Activated T-helper 1 cell treated with anti-CD3 and anti-CD28 coated beads, Interleukin-12 subunit alpha, Interleukin-12 subunit beta, Interleukin-2, Interleukin-4 antibody, amounts not matched to agents 30 ng/mL and 10 ng/mL and 1 ng/mL, durations not matched to agents 14 hours and 24 hours and 36 hours (primary cell): ENCODE measurements at places on chromosomes 7 and 10. TPM values are rescaled to one million over a fixed set of nuclear protein-coding genes. Genes with fewer than 3 reads are reported as not detected.

- H3K36me3 ChIP-seq = no peaks in the 10 kb centered on the region
- DNase-seq = no peak
- H3K27me3 ChIP-seq = peaks cover 7% of the 10 kb centered on the region
These were observed 349.4 kb downstream of the GATA3 start for GRCh38 chr10:8403711-8404371.

- H3K36me3 ChIP-seq = peaks cover 3% of the 10 kb centered on the region
- no peaks in the 10 kb centered on the region for H3K4me1 ChIP-seq
- H3K27me3 ChIP-seq = no peaks in the 10 kb centered on the region
- no peak for DNase-seq
These were observed 30.8 kb downstream of the CHCHD3 start for GRCh38 chr7:133051066-133051465.

FAM3C gene
- 103 and 114 TPM in 2 replicates for total RNA-seq

DNA sequence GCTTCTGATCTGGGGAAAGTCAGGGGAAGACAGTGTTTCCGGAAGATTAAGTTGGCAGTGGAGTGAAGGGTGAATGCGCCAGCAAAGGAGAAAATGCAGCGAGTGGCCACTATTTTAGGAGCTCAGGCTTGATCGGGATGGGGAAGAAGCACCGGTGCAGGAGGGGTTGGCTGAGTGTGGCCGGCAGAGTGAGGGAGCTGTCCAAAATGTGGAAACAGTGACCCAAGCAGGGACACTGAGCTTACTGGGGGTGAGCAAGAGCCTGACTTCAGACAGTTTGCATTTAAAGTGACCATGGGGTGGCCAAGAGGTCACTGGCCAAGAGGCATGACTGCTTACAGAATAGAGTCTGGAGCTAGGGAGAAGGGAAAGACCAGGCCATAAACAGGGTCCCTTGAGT lies 79.3 kb downstream of the GOLGA7B start:
- no peak for DNase-seq
- H3K36me3 ChIP-seq = no peaks in the 10 kb centered on the region
- H3K4me1 ChIP-seq = no peaks in the 10 kb centered on the region
- no peak overlapping the region for H3K4me3 ChIP-seq

DNA sequence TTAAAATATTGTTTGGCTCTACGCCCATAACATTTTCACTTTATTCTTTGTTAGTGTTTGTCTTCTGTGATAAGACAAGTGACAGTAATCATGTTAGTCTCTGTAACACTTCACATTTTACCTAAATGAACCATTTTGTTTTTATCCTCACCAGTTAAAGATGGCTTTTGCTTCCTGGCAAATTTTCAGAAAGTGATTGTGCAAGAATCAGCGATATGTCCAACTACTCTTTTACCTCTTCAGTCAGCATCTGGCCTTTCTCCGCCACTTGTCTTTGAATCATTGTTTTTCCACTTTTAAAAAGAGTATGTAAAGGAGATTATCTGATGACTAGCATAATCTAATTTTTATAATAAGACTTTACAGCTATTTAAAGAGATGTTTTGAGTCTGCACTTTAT lies 3.5 kb downstream of the DGKB start:
- H3K4me3 ChIP-seq = no peak overlapping the region
- no peak for DNase-seq
- H3K36me3 ChIP-seq = no peaks in the 10 kb centered on the region

INMT gene
- total RNA-seq = 0.23 TPM in 1 of 2 replicates, not detected in the other

C10orf71 gene
- total RNA-seq = not detected in 2 replicates

- peak overlapping the region; percentile 83 for H3K4me3 ChIP-seq
- peaks cover 24% of the 10 kb centered on the region for H3K36me3 ChIP-seq
- no peak overlapping the region for H3K27ac ChIP-seq
These were observed 816 bp upstream of the LRRC4 start for GRCh38 chr7:128031901-128032604.

GRCh38 chr10:60098677-60099601 lies 192.6 kb upstream of the CCDC6 start:
- DNase-seq = no peak
- H3K27me3 ChIP-seq = no peaks in the 10 kb centered on the region
- H3K4me3 ChIP-seq = no peak overlapping the region
- H3K27ac ChIP-seq = no peak overlapping the region
- H3K4me1 ChIP-seq = no peaks in the 10 kb centered on the region

CHN2 gene
- not detected in 2 replicates for total RNA-seq

GRCh38 chr7:33395340-33395739 lies 266.0 kb downstream of the BBS9 start:
- peaks cover 6% of the 10 kb centered on the region for H3K4me1 ChIP-seq
- DNase-seq = no peak
- no peaks in the 10 kb centered on the region for H3K36me3 ChIP-seq
- H3K27ac ChIP-seq = no peak overlapping the region

GRCh38 chr10:18401416-18402195 lies 249.8 kb downstream of the NSUN6 start:
- DNase-seq = no peak
- H3K4me3 ChIP-seq = no peak overlapping the region
- H3K4me1 ChIP-seq = no peaks in the 10 kb centered on the region
- H3K27ac ChIP-seq = no peak overlapping the region

GRCh38 chr7:111266613-111267012 lies 175.7 kb downstream of the LRRN3 start:
- H3K27ac ChIP-seq = no peak overlapping the region
- H3K4me3 ChIP-seq = no peak overlapping the region
- H3K36me3 ChIP-seq = no peaks in the 10 kb centered on the region
- H3K4me1 ChIP-seq = no peaks in the 10 kb centered on the region
- no peak for DNase-seq

PRSS37 gene
- total RNA-seq = not detected in 2 replicates

DNA sequence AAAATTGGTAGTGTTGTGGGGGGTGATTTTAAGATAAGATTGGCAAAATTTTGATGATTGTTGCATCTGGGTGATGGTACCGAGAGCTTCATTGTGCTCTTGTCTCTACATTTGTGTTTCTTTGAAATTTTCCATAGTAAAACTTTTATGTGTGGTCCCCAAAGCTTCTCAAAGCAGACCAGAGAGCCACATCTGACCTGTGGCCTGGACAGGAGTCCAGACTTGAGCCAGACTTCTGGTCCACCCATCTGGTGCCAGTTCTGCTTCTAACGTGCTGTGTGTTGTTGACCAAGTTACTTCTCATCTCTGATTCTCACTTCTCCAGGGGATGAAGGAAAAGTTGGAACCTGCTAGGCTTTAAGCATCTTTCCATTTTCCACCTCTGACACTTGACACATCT lies 120.1 kb downstream of the C10orf105 start:
- no peaks in the 10 kb centered on the region for H3K27me3 ChIP-seq
- H3K4me3 ChIP-seq = no peak overlapping the region
- no peak for DNase-seq
- no peaks in the 10 kb centered on the region for H3K36me3 ChIP-seq

DNA sequence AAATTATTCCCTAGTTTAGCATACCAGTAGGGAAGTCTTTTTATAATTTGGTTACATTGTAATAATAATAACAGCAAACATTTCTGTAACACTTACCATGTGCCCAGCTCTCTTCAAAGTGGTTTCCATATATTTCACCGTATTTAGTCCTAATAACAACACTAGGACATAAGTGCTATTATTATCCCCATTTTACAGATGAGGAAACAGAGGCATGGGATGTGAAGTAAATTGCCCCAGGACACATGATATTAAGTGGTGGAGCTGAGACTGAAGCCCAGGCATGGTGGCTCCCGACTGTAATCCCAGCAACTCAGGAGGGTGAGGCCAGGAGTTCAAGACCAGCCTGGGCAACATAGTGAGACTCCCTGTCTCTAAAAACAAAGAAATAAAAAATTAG lies 5.1 kb downstream of the PHYH start:
- H3K27ac ChIP-seq = no peak overlapping the region
- no peaks in the 10 kb centered on the region for H3K36me3 ChIP-seq
- peaks cover 5% of the 10 kb centered on the region for H3K4me1 ChIP-seq

DNA sequence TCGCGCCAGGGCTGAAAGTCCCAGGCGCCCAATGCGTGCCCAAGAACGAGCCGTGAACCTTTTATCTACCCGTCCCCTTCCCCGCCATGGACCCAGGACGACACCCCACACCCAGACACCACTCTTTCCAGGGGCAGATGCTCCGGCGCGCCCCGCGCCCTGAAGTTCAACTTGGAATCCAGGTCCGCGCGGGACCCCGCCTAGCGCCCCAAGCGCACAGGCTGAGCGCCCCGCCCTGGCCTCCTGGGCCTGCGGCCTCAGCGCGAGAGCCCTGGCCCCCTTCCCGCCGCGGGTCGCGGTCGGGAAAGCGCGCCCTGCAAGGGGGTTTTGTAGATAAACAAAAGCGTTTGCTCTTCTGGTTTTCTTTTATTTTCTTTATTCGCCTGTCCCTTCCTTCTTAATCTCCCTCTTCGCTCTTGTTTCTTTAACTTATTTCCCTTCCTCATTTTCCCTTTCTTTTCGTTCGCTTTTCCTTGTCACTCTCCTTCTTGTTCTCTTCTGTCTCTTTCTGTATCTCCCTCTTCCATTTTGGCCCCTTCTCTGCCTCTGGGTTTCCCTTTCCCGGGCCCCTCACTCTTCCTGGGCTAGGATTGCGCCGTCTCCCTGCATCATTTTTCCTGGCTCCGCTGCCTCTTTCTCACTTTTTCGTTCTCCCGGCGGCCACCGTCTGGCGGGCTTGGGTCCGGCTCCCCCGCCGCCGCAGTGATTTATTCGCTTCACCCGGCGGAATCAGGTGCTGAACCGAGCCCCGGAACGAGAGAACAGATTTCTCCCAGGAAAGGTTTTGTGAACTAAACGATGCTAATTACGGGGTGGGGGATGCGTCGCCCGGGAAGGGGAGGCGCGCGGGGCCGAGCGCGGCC lies 15.3 kb upstream of the PAX2 start:
- H3K4me3 ChIP-seq = peak overlapping the region; percentile 10
- H3K36me3 ChIP-seq = peaks cover 2% of the 10 kb centered on the region
- DNase-seq = no peak
- H3K27ac ChIP-seq = peak overlapping the region; percentile 35
- peaks cover 32% of the 10 kb centered on the region for H3K4me1 ChIP-seq
- H3K27me3 ChIP-seq = peaks cover 95% of the 10 kb centered on the region

- no peak for DNase-seq
- peaks cover 2% of the 10 kb centered on the region for H3K27me3 ChIP-seq
- H3K36me3 ChIP-seq = no peaks in the 10 kb centered on the region
- no peak overlapping the region for H3K27ac ChIP-seq
- no peaks in the 10 kb centered on the region for H3K4me1 ChIP-seq
These were observed 65.7 kb downstream of the MYL10 start for GRCh38 chr7:101563198-101563901.

GRCh38 chr7:46534664-46535588 lies 613.9 kb upstream of the IGFBP3 start:
- no peaks in the 10 kb centered on the region for H3K36me3 ChIP-seq
- DNase-seq = no peak
- H3K4me3 ChIP-seq = no peak overlapping the region
- H3K27me3 ChIP-seq = no peaks in the 10 kb centered on the region
- H3K27ac ChIP-seq = no peak overlapping the region

GRCh38 chr10:78640796-78641636 lies 427.8 kb upstream of the ZMIZ1 start:
- no peaks in the 10 kb centered on the region for H3K27me3 ChIP-seq
- no peaks in the 10 kb centered on the region for H3K4me1 ChIP-seq
- H3K4me3 ChIP-seq = no peak overlapping the region
- no peaks in the 10 kb centered on the region for H3K36me3 ChIP-seq
- H3K27ac ChIP-seq = no peak overlapping the region
- DNase-seq = no peak

FAM131B gene
- total RNA-seq = 0.44 and 0.54 TPM in 2 replicates

GRCh38 chr10:121365566-121365965 lies 232.7 kb downstream of the FGFR2 start:
- no peaks in the 10 kb centered on the region for H3K36me3 ChIP-seq
- no peaks in the 10 kb centered on the region for H3K27me3 ChIP-seq
- no peak overlapping the region for H3K27ac ChIP-seq
- DNase-seq = no peak
- H3K4me3 ChIP-seq = no peak overlapping the region
- no peaks in the 10 kb centered on the region for H3K4me1 ChIP-seq

- H3K36me3 ChIP-seq = peaks cover 16% of the 10 kb centered on the region
- H3K27me3 ChIP-seq = no peaks in the 10 kb centered on the region
- H3K4me1 ChIP-seq = no peaks in the 10 kb centered on the region
- no peak overlapping the region for H3K27ac ChIP-seq
- peak; percentile 30 for DNase-seq
These were observed 58.2 kb upstream of the ANTXRL start for GRCh38 chr10:46228563-46229071.

DNA sequence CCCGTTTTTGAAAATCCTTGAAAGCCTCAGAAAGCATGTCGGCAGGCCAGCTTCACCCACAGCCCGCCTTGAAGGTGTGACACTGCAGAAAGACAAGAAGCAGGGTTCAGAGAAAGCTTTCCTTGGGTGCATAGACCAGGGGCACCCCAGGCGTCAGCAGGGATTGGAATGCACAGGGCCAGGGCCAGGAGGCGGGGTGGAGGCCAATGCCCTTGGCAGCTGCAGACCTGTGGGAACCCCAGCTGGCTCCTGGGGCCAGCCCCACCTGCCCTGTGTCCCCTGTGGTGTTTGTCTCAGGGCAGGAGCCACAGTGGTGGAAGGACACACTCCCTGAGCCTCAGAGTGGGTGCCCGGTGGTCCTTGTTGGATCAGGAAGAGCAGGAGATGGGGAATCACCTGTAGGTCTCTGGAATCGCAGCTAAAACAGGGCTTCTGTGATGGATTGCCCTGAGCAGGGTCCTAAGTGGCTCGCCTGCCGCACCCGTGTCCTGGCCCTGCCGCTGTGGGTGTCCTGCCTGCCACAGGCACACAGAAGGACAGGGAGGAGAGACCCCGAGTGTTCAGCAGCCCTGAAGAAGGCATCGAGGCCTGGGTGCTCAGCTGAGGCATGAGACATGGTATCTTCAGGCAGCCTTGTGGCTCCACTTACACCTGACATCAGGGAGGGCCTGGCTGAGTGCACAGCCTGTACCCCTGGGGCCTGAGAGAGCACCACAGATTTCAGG lies 32.5 kb downstream of the ANXA8 start:
- H3K27me3 ChIP-seq = peaks cover 8% of the 10 kb centered on the region
- no peak for DNase-seq
- H3K27ac ChIP-seq = no peak overlapping the region
- H3K36me3 ChIP-seq = no peaks in the 10 kb centered on the region
- H3K4me1 ChIP-seq = no peaks in the 10 kb centered on the region
- no peak overlapping the region for H3K4me3 ChIP-seq

DNA sequence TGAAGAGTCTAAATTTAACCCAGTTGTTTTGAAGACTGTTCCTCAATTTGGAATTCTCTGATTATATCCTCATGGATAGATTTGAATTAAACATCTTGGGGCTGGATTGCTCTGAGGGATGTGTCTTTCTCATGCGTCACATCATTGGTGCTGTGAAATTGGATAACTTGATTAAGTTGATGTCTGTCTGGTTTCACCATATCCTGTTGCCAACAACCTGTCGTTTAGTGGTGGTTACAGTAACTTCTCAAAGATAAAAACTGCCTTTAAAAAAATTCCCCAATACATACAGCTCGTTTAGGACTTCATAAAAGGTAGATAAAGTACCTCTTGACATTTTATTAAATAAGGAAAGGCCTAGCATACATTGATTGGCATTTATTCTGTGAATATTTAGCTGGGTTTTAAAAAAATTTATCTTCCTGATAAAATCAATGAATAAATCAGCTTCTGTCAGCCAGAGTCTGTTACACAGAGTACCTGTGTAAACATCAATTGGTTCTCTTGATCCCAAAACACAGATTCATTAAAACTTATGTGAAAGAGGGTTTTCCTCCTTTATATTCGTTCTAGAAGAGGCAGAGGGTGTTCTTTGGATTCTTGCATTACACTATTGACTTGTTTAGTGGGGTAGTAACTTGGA lies 10.5 kb downstream of the CRCP start:
- H3K36me3 ChIP-seq = peaks cover 12% of the 10 kb centered on the region
- no peaks in the 10 kb centered on the region for H3K27me3 ChIP-seq
- no peak for DNase-seq
- H3K4me3 ChIP-seq = peak overlapping the region; percentile 28
- H3K4me1 ChIP-seq = peaks cover 31% of the 10 kb centered on the region
